CD8-positive, alpha-beta memory T cell (primary cell): ENCODE measurements at places on chromosomes 5 and 9.

DNA sequence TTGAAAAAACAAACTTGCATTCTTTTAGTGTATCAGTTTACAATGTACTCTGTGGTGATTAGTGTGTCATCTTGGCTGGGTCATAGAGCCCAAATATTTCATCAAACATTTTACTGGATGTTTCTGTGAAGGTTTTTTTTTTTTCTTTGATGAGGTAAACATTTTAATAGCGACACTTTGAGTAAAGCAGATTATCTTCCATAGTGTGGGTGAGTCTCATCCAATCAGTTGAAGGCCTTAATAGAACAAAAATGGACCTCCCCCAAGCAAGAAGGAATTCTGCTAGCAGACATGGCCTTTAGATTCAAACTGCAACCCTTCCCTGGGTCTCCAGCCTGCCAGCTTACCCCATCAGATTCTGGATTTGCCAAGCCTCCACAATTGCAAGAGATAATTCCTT lies 72.5 kb downstream of the FSTL4 start:
- DNase-seq, result no peak

DNA sequence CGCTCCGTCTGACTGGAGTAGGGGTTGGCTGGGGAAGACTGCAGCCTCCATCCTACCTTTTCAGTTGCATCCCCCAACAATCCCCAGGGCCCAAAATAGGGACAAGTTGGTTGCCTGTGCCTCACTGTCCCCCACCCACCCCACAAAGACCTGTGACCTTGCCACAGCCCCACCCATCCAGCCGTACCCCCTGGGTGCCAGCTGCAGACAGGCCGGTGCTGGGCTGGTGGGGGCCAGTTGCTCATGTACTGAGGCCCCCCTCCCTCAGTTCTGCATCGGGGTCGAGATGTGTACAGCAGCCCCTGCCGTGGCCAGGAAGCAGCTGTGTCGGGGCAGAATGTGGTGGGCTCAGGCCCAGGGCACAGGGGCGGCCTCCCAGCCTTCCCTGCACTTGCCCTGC lies 374 bp downstream of the LCNL1 start:
- no peak for DNase-seq

GRCh38 chr5:176536132-176536901 lies 885 bp downstream of the RNF44 start:
- DNase-seq, result peak; percentile 83

DNA sequence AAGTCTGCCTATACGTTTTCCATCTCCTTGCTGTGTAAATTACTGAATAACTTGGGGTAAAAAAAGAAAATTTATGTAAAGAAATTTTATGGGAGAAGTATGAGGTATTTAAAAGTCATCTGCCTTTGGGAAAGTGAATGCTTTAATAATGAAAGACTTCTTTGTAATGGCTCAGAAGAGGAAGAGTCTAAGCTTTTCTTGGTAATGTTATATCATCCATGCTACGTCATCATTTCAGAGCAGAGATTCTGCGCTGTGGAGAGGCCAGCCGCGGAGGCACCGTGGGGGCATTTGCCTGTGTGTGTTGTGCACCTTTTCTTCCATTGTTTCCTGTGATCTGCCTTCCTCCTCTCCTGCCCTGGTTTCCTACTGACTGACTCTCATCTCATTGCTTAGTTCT lies 78.2 kb downstream of the GOLM1 start:
- DNase-seq, result no peak

- DNase-seq, result no peak
Observed at GRCh38 chr5:135502836-135503520, 32.8 kb downstream of the NEUROG1 start.

DNA sequence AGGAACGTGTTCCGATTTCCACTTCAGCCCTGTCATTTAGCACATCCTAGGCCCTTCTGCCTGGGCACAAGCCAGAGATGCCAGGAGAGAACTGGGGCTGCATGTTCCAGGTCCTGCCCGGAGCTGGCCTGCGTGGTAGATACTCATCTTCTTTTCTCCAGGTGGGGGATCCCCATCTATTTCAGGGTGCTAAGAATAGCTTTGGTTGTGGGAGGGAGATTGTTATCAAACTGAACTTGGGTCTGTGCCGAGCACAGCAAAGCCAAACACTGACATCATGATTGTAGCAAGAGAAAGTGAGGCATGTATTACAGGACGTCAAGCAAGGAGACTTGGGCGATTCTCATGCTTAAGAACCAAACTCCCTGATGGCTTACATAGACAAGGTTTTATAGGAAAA lies 18.2 kb downstream of the C9orf153 start:
- no peak for DNase-seq

DNA sequence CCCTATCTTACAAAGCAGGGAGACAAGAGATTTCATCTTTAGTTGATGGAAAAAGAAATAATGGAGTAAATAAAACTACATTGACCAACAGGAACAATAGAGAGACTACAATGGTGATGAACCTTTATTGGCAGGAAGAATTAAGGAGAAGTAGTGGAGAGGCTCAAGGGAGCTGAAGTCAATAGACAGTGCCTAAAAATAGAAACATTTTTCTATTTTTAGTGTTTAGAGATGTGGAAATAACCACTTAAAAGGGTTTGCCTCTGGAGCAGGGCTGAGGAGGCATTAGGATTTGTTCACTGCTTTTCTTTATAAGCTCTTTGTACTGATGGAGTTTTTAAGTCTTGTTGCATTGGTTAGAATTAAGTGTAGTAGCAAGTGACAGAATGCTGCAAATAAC lies 98.4 kb upstream of the ERCC6L2 start:
- DNase-seq, result no peak

DNA sequence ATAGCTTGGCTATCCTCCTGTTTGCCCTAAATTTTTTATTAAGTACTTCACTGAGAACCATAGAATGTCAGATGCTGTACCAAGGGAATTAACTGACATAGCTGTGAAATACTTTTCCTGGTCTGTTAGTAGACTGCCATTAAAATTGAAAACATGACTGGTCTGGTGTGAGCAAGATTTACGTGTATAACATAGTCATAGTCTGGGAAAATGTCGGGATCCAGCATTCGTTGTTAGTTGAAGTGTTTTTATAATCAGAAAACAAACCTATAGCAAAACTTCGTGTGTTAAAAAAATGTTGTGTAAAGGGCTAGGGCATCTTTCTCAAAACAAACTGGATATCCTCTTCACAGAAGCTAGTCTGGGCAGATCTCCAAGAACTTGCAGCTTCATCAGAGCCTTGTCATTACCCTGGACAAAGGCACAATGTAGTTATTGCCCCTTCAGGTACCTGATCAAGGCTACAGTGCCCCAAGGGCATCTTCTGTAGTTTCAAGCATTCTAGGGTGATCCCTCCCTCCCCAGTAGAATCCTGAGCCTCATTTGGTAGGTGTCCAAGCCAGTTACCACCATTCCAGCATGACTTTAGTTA lies 454.2 kb upstream of the SGCD start:
- no peak for DNase-seq

DNA sequence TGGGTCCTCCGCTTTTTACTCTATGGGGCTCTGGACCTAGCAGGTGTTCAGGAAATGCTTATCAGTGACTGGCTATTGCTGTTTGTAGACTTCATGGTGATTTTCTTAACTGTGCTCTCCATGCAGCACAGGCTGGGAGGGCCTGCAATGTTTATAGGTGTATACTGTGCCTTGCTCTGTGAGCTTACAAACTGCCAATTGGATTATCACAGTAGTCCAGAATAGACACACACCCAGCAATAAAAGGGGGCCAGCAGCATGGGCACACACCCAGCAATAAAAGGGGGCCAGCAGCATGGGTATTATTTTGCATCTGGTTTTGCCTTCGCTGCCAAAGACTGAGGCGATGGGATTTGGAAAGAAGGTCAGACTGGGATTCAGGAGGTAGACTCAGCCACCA lies 100.0 kb downstream of the CRB2 start:
- no peak for DNase-seq

- no peak for DNase-seq
Observed at GRCh38 chr5:90921418-90921973, 362.9 kb downstream of the ADGRV1 start.

GRCh38 chr5:100516285-100516684 lies 18.9 kb upstream of the FAM174A start:
- DNase-seq, result no peak

DNA sequence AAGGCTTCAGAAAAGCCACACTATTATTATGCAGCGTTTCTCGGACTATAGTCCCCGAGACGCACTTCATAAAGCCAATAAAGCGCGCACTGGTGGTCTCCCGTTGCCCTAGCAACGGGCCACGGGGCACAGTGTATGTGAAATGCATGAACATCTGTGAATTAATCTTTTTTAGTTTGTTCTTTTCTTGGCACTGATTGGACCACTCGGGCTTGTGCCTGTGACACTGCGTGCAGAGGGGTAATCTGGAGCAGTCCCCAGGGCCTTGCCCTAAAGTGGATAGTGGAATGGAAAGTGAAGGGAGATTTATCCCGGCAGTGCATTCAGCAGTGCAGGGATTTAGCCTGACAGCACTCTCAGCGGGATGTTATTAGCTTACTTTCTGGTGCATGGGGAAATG lies 92.1 kb downstream of the TLE4 start:
- no peak for DNase-seq

- DNase-seq, result no peak
Observed at GRCh38 chr5:76790632-76791290, 28.1 kb upstream of the F2RL1 start.

DNA sequence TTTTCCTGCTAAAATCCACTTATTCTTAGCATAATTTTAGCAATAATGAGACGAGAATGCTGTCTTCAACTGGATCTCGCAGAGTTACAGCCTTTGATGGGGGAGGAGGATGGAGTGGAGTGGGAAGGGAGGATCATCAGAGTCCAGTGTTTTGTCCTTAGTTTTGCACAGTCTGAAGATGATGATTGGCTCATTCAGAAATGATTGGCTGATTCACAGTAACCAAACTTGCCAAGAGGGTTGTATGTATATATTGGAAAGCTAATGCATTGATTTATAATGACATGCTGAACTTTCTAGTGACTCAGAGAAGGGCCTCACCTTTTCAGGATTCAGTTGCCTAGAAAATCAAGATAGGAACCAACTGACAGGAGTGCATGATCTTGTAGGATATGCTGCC lies 448.0 kb downstream of the CCDC171 start:
- DNase-seq, result no peak

- DNase-seq, result no peak
Observed at GRCh38 chr9:366620-367019, 152.0 kb downstream of the DOCK8 start.

- no peak for DNase-seq
Observed at GRCh38 chr5:106135473-106135872, 1535.3 kb downstream of the EFNA5 start.

GRCh38 chr5:75040973-75041372 lies 11.4 kb downstream of the GCNT4 start:
- DNase-seq, result no peak

DNA sequence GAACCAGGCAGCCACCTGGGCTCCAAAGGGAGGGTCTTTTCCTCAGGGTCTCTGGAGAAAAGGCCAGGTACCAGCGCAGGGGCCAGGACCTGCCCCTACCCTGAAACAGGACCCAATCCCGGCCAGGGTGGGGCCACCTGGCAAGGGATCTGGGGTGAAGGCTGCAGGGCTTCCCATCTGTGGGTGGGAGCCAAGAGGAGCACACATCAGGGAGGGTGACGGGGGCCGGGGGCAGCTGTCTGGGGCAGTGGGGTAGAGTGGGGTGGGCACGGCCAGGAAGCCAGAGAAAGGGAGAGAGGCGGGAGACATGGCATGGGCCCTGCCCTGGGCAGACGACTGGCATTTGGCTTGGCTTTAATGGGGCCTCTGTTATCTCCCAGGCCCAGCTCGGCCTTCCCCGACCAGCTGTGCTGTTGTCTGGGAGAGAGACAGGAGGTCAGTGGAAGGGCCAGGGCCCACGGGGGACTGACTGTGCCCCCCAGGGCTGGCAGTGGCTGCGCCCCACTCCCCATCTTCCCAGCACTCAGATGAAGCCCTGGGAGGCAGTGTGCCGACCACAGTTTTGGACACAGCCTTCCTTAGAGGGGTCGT lies 57.2 kb upstream of the RNF130 start:
- DNase-seq, result no peak

DNA sequence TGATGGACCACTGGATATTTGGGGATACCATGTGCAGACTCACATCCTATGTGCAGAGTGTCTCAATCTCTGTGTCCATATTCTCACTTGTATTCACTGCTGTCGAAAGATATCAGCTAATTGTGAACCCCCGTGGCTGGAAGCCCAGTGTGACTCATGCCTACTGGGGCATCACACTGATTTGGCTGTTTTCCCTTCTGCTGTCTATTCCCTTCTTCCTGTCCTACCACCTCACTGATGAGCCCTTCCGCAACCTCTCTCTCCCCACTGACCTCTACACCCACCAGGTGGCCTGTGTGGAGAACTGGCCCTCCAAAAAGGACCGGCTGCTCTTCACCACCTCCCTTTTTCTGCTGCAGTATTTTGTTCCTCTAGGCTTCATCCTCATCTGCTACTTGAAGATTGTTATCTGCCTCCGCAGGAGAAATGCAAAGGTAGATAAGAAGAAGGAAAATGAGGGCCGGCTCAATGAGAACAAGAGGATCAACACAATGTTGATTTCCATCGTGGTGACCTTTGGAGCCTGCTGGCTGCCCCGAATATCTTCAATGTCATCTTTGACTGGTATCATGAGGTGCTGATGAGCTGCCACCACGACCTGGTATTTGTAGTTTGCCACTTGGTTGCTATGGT lies 54.5 kb upstream of the HNRNPA0 start:
- DNase-seq, result no peak

DNA sequence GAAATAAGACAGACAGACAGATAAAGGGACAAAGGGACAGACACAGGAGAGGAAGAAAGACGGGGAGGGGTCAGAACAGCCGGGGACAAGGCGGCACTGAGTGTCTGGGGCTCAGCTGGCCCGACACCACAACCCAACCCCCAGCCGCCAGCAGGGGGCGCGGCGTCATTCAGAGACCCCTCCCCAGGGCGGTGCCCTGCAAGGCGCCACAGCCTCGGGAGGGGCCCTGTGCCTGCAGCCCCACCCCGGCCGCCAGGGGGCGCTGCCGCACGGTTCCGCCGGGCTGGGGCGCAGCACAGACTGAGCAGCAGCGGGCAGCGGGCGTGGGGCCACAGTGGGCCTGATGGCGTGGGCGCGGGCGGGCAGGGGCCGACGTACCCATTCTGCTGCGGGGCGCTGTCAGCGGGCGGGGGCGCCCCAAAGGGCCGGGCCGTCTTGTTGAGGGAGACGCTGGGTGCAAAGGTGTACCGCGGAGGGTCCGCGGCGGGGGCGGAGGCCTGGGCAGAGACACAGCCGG lies 5.9 kb downstream of the PDLIM7 start:
- DNase-seq, result no peak

- DNase-seq, result no peak
Observed at GRCh38 chr5:123771715-123772114, 259.7 kb downstream of the CSNK1G3 start.

GRCh38 chr5:154385236-154385512 lies 60.6 kb upstream of the SAP30L start:
- DNase-seq, result peak; percentile 64

GRCh38 chr9:129612123-129612522 lies 8.8 kb downstream of the C9orf50 start:
- no peak for DNase-seq

- peak; percentile 46 for DNase-seq
Observed at GRCh38 chr9:127980060-127980705, 606 bp downstream of the EEIG1 start.

- no peak for DNase-seq
Observed at GRCh38 chr9:121564504-121565260, 65.0 kb upstream of the GGTA1 start.
